ENCODE measurements at places on chromosomes 5 and 9. TPM values are rescaled to one million over a fixed set of nuclear protein-coding genes. Genes with fewer than 3 reads are reported as not detected.

Gene WASHC1
- total RNA-seq: 7.6 TPM

Gene RNF208
- total RNA-seq: 0.98 TPM

Gene GPX8
- 22.1 TPM for total RNA-seq

Gene PCDHA5
- 0.25 TPM for total RNA-seq

Gene NR5A1
- 1.2 TPM for total RNA-seq

DNA sequence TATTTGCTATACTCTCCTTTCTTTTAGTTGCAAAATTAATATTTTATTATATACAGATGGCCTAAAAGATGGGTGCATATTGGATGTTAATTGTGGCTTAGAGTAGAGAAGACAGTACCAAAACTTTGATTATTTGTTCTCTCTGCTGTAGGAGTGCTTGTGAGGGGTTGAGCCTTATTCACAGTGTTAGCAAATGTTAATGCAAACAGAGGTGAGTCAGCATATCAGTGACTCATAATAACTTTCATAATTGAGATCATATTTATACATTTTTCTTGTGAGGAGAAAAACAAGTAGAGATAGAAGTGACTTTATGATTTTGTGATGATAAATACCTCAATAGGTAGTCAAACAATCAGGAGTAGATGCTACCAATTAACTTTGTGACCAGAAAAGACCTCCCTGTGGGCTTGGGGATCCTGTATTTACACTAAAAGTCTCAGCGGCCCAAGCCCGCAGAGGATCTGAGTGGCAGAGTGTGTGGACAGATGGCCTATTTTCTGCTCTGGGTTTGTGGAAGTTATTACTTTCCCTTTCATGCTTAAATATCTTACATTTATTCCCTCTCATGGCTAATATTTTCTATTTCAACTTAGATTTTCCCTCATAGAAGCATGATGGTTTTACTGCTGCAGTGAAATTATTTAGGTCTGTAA is 226.5 kb downstream of the TAF11L14 start:
- no peak for DNase-seq

All from vagina (tissue), 2 donors.